Colonic mucosa (tissue), 4 donors: ENCODE measurements at places on chromosomes 1 and 21. TPM values are rescaled to one million over a fixed set of nuclear protein-coding genes. Genes with fewer than 3 reads are reported as not detected.

- no peak for DNase-seq
Measured at GRCh38 chr1:62012836-62013235, 181.8 kb upstream of the L1TD1 start.

- no peak for DNase-seq
Measured at GRCh38 chr1:150521196-150521968, 5.8 kb downstream of the FALEC start.

GRCh38 chr1:53176452-53177208 lies 20.0 kb upstream of the CPT2 start:
- DNase-seq = no peak

The SPATA45 gene
- total RNA-seq = not detected
